Smooth muscle cell of the pulmonary artery (primary cell): ENCODE measurements at places on chromosomes 5 and 9. TPM values are rescaled to one million over a fixed set of nuclear protein-coding genes. Genes with fewer than 3 reads are reported as not detected.

SYK gene
- not detected in 2 replicates for total RNA-seq

PKD2L2 gene
- total RNA-seq, result not detected in 2 replicates

CDX1 gene
- total RNA-seq, result 0.17 and 0.91 TPM in 2 replicates

KCNV2 gene
- total RNA-seq, result not detected in 2 replicates

SPOCK1 gene
- total RNA-seq, result 305 and 1,070 TPM in 2 replicates

CCNI2 gene
- total RNA-seq, result not detected in 2 replicates

PCDHGB3 gene
- 7.8 and 8.1 TPM in 2 replicates for total RNA-seq

MAMDC4 gene
- 4.6 and 6.5 TPM in 2 replicates for total RNA-seq

DOK3 gene
- total RNA-seq, result 5.3 and 6.7 TPM in 2 replicates

MEF2C gene
- total RNA-seq, result 19.5 and 36.2 TPM in 2 replicates

C9orf50 gene
- 0.26 and 0.33 TPM in 2 replicates for total RNA-seq

F2RL1 gene
- total RNA-seq, result 39.7 and 121 TPM in 2 replicates
